Type B pancreatic cell (in vitro differentiated cells): ENCODE measurements at places on chromosomes 12 and 14.

DNA sequence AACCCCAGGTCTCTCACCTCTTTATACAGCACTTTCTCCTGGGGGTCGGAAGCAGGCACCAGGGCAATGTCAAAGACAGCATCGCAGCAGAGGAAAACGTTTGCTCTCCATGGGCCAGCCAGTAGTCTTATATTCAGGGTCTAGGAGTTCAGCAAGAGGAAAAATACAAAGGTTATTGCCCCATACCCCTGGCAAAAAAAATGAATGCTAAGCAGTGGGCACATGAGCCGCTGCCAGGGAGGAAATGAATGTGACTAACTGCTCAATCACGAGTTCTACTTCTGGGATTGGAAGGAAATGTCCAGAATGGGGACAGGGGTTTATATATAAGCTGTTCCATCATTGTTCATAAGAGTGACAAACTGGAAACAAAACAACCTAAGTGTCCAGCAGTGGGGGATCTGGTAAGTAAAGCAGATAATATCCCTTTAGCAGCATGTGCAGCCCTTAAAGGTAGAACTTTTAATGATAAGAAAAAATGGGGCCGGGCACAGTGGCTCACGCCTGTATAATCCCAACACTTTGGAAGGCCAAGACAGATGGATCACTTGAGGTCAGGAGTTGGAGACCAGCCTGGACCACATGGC lies 53.8 kb downstream of the PHETA1 start:
- no peak overlapping the region for H3K27ac ChIP-seq
- H3K27me3 ChIP-seq: peaks cover 5% of the 10 kb centered on the region
- H3K4me3 ChIP-seq: no peak overlapping the region
- H3K36me3 ChIP-seq: no peaks in the 10 kb centered on the region
- peaks cover 6% of the 10 kb centered on the region for H3K4me1 ChIP-seq
- no peak for DNase-seq

DNA sequence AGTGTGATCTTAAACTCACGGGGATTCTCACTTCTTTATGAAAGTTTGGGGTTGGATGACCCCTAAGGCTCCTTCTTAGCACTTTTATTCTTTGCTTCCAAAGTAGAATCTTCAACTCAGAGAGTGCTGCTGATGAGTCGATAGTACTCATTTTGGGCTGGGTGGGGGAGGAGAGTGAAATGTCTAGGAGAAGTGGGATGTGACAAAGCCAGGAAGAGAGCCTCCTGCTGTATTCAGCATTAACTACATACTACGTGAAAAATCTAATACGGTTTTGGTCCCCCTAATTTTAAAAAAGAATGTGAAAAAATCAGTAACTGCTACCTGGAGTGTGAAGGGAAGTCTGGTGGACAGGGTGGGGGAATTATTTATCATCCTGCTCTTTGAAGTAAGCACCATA lies 148.3 kb downstream of the SAMD4A start:
- H3K27me3 ChIP-seq: no peaks in the 10 kb centered on the region
- no peak overlapping the region for H3K27ac ChIP-seq

- no peak overlapping the region for H3K4me3 ChIP-seq
- no peak overlapping the region for H3K27ac ChIP-seq
- no peaks in the 10 kb centered on the region for H3K27me3 ChIP-seq
- H3K4me1 ChIP-seq: no peaks in the 10 kb centered on the region
- DNase-seq: no peak
- H3K36me3 ChIP-seq: peaks cover 21% of the 10 kb centered on the region
Measured at GRCh38 chr12:121903202-121903601, 14.6 kb downstream of the PSMD9 start.

GRCh38 chr12:116719731-116720528 lies 17.9 kb downstream of the SPRING1 start:
- H3K27ac ChIP-seq: peak overlapping the region; percentile 46
- DNase-seq: no peak
- peaks cover 28% of the 10 kb centered on the region for H3K36me3 ChIP-seq
- H3K27me3 ChIP-seq: no peaks in the 10 kb centered on the region

DNA sequence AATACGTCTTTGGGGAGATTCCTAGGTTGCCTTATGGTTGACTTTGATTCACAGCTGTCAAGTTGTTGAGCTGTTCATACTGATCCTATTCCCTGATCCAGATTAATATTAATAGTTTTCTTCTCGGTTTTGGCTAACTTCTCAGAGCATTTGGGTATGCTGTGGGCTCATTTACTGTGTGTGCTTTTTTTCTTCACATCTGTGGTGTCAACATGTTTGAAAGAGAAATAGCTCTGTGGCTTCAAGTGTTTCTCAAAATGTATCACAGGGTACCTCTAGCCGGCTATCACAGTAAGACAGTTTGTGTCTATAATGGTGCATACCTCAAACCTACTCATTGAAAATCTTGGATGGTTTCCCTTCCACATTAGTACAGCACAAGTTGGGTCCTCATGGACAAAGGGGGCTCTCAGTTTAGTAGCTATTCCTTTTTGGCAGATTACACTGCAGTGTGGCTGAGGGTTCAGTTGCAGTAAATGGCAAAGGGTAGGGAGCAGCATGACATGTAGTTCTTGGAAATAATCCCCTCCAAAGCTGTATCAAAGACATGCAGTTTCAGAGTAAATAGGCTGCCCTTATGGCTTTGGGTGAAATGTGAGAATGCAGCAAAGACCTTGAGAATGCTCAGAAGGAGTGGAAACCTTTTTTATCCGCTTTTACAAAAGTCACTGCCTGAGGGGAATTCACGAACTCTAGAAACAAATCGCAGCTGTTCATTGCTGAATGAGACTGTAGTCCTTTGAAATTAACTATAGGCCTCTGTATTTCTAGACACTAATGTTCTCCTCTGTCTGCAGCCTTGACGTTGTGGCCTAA lies 102.4 kb upstream of the ATF1 start:
- H3K4me1 ChIP-seq: peaks cover 25% of the 10 kb centered on the region
- H3K4me3 ChIP-seq: no peak overlapping the region
- DNase-seq: no peak
- no peaks in the 10 kb centered on the region for H3K27me3 ChIP-seq
- H3K27ac ChIP-seq: peak overlapping the region; percentile 34

DNA sequence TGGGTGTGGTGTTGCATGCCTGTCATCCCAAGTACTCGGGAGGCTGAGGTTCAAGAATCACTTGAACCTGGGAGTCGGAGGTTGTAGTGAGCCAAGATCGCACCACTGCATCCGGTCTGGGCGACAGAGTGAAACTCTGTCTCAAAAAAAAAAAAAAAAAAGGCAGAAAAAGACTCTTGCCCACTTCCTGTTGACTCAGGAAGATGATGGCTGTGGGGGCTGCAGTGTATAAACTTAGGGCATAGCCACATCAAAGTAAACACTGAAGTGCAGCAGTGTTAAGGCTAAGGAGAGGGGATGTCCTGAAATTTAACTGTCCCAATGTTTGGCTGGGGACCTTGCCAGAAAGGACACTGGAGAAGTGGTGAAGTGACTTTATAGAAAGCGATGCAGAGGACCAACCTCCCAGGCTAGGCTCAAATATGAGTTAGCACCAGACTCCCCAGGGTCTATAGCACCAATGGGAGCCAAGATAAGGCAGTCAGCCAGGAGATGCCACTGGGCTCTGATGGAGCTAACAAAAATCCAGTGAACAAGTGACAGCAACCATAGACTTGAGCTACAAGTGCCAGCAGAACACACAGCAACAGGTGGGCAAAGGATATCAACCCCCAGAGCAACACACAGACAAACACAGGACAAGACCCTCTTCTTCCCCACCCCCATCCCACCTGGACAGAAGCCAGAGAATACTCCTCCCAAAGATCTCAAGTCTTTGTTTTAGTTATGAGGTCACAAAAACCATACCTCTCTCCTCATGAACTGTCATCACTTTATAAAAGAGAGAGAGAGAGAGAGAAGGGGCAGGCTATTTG lies 28.0 kb downstream of the NELL2 start:
- no peaks in the 10 kb centered on the region for H3K27me3 ChIP-seq
- no peak overlapping the region for H3K27ac ChIP-seq
- H3K4me1 ChIP-seq: peaks cover 4% of the 10 kb centered on the region
- no peaks in the 10 kb centered on the region for H3K36me3 ChIP-seq
- DNase-seq: no peak
- H3K4me3 ChIP-seq: no peak overlapping the region

DNA sequence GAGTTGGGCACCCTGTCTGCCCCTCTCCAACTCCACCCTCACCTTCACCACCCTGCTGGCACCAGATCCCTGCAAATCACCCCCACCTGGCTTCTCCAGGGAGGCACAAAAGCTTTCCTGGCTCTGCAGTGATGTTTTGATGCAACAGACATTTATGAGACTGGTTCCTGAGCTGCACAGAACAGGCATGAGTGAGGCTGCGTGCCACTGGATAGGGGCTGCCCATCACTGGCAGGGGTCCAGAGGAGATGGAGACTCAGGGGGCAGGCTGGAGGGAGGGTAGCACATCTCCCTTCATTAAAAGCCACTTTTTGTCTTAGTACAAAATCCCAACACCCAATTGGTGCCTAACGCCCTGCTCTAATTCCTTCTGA lies 17.3 kb upstream of the ZDHHC22 start:
- H3K27me3 ChIP-seq: peaks cover 58% of the 10 kb centered on the region
- no peaks in the 10 kb centered on the region for H3K36me3 ChIP-seq
- H3K4me3 ChIP-seq: no peak overlapping the region
- no peak for DNase-seq
- H3K4me1 ChIP-seq: no peaks in the 10 kb centered on the region
- no peak overlapping the region for H3K27ac ChIP-seq

- no peaks in the 10 kb centered on the region for H3K36me3 ChIP-seq
- no peaks in the 10 kb centered on the region for H3K4me1 ChIP-seq
- no peak overlapping the region for H3K4me3 ChIP-seq
- peak overlapping the region; percentile 14 for H3K27ac ChIP-seq
- DNase-seq: no peak
- peaks cover 12% of the 10 kb centered on the region for H3K27me3 ChIP-seq
Measured at GRCh38 chr12:129207084-129207483, 353.8 kb downstream of the GLT1D1 start.

GRCh38 chr14:75442166-75442565 lies 14.3 kb downstream of the JDP2 start:
- no peaks in the 10 kb centered on the region for H3K27me3 ChIP-seq
- H3K27ac ChIP-seq: peak overlapping the region; percentile 98
- H3K4me1 ChIP-seq: peaks cover 44% of the 10 kb centered on the region
- no peak for DNase-seq
- H3K4me3 ChIP-seq: peak overlapping the region; percentile 67

- no peak overlapping the region for H3K4me3 ChIP-seq
- H3K4me1 ChIP-seq: no peaks in the 10 kb centered on the region
- H3K36me3 ChIP-seq: no peaks in the 10 kb centered on the region
- H3K27me3 ChIP-seq: peaks cover 6% of the 10 kb centered on the region
- no peak for DNase-seq
- no peak overlapping the region for H3K27ac ChIP-seq
Measured at GRCh38 chr12:119258149-119258548, 76.4 kb upstream of the CCDC60 start.

DNA sequence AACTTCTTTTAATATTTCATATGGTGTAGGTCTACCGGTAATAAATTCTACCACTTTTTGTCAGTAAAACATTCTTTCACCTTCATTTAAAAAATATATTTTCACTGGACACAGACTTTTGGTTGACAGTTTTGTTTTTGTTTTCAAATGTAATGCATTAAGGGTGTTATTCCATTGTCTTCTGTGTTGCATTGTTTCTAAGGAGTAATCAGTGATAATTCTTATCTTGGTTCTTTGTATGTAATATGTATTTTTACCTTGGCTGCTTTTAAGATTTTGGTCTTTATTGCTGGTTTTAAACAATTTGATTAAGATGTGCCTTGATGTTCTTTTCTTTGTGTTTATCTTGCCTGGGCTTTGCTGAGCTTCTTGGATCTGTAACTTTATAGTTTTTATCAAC lies 4.1 kb downstream of the MAP1LC3B2 start:
- peaks cover 10% of the 10 kb centered on the region for H3K4me1 ChIP-seq
- DNase-seq: no peak
- H3K4me3 ChIP-seq: no peak overlapping the region
- no peaks in the 10 kb centered on the region for H3K27me3 ChIP-seq
- H3K27ac ChIP-seq: no peak overlapping the region

- no peak overlapping the region for H3K27ac ChIP-seq
- H3K27me3 ChIP-seq: no peaks in the 10 kb centered on the region
- no peaks in the 10 kb centered on the region for H3K36me3 ChIP-seq
- no peak for DNase-seq
- no peak overlapping the region for H3K4me3 ChIP-seq
Measured at GRCh38 chr12:18797604-18798003, 59.7 kb downstream of the CAPZA3 start.

DNA sequence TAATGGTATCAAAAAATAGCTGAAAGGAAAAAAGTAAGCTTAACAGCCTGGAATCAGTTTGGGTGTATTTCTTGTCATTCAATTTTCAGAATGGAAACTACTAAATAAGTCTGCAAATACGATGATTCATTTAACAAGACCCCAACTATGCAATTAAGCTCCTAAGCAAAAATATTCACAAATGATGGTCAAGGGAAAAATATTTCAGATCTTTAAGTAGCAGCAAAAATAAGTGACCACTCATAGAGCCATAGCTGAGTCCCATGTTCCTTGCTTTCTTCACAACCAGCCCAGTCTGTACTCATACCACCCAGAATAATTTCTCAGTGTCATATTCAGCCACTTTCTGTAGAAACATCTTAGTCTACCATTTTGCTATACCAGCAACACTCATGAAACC lies 185.4 kb downstream of the PPM1H start:
- peaks cover 6% of the 10 kb centered on the region for H3K36me3 ChIP-seq
- no peaks in the 10 kb centered on the region for H3K4me1 ChIP-seq
- DNase-seq: no peak
- H3K4me3 ChIP-seq: no peak overlapping the region
- no peak overlapping the region for H3K27ac ChIP-seq

DNA sequence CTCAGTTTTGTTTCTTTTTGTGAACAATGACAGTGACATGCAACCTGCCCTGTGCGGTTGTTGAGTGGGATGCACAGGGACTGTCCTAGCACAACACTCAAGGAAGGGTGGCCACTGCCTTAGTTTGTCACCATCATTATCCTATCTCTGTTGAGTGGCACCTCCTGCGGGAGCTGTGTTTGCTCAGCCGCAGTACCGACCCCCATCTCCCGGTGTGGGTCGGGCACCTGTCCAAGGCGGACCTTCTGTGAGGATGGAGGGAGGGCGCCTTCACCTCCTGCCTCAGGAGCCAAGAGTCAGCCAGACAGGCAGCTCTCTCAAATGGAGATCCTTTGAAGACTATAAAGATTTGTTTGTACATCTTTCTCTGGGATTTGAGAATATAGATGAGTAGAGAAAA lies 142.1 kb downstream of the TSPAN9 start:
- no peak overlapping the region for H3K27ac ChIP-seq
- H3K4me1 ChIP-seq: peaks cover 26% of the 10 kb centered on the region
- no peak overlapping the region for H3K4me3 ChIP-seq
- H3K36me3 ChIP-seq: no peaks in the 10 kb centered on the region
- H3K27me3 ChIP-seq: peaks cover 18% of the 10 kb centered on the region

DNA sequence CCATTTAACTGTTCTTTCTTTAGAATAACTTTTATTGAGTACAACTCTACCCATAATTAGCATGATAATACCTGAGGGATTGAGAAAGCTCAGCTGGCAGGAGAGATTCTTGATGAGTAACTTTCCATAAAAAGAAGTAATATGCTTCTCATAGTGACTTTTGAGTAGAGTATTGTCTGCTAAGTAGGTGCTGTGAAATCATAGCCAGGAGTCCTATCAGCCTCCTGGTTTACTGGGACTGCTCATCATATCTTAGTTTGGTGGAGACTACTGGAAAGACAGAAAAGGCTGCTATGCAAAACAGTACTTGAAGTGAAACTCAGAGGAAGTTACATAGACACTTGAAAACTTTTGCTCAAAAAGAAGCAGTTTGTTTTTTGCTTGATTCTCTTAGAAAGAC lies 113.3 kb upstream of the ATP2B1 start:
- peaks cover 3% of the 10 kb centered on the region for H3K27me3 ChIP-seq
- no peak overlapping the region for H3K4me3 ChIP-seq
- peaks cover 13% of the 10 kb centered on the region for H3K4me1 ChIP-seq
